ENCODE measurements at places on chromosomes 1 and 21.

DNA sequence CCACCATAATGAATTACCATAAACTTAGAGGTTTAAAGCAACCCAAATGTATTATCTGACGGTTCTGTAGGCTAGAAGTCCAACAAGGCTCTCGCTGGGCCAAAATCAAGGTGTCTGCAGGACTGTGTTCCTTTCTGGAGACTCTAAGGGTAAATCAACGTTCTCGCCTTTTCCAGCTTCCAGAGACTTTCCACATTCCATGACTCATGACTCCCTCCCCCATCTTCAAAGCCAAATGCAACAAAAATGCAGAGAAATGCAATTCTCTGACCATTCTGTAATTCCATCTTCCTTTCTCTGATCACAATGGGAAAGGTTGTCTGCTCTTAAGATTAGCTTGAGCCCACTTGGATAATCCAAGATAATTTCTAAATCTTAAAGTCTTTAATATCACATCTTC lies 287.1 kb downstream of the LTN1 start:
- DNase-seq = no peak

DNA sequence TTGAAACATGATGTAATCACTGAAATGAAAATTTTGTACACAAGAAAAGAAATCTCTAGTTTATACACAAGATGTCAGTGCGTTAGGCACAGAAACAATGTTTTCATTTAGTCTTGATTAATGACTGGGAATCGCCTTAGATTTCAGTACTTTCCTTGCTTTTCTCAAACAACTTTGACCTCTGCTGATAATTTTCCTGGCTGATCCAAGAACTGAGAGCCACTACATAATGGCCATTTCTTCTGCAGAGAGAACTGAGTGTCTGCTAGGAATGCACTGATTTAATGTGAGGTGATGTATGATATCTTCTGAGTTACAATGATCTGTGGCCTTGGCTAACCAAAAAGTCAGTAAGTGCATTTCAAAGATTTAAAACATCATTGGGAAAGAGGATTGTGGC lies 308.1 kb downstream of the CTH start:
- DNase-seq = no peak

GRCh38 chr1:201305815-201306214 lies 22.5 kb downstream of the PKP1 start:
- no peak for DNase-seq

GRCh38 chr1:76957961-76958360 lies 90.7 kb downstream of the ST6GALNAC5 start:
- no peak for DNase-seq

GRCh38 chr21:44466996-44467858 lies 11.9 kb downstream of the LRRC3 start:
- DNase-seq = no peak

GRCh38 chr1:182555493-182555892 lies 33.6 kb downstream of the RNASEL start:
- DNase-seq = no peak

DNA sequence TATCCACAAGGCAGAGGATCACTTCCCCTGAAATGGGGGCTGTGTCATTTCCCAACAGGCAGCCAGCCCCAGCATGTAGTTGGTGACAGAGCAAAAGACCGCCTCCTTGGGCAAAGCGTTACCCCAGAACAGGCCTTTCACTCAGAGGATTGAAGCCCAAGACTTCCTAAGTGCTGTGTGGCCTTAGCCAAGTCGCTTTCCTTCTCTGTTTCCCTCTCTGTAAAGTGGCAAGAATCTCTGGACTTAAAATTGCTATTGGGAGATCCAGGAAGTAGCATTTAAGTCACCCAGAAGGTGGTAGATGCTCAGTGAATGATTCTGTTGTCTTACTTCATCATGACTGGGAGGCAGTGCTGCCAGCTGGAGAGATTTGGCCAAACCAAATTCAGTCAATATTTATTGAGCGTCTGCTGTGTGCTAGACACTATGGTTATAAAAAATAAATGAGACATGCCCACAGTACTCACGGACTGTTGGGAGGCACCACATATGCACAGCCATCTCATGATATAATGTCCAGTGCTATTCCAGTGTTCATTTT lies 35.3 kb downstream of the NIPAL3 start:
- DNase-seq = no peak

- DNase-seq = no peak
These were observed 108.8 kb downstream of the TNFSF18 start for GRCh38 chr1:172941945-172942344.

DNA sequence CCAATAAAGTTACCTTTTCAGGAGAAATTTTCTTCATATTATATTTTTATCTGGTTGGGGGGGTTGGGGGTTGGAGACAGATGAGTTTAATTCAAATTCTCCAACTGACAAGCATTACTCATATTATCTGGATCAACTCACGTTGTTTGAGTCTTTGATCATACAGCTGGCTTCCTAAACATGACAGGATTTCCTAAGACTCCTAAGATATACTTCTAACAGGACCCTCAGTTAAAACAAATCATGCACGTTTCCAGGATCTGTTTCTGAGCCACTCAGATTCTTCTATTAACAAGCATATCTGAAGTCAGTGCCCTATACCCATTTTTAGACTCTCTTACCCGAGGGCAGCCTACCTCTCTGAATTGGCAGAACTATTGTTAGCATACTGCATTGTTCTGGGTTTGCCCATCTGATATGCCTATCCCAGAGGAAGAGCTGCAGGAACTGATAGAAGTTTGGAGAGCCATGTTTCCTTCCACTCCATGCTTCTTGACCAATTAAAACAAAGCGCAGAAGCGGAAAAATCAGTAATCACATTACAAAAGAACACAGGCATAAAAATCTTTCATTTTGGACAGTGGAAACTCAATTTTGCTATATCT lies 653.9 kb downstream of the LTN1 start:
- DNase-seq = no peak

- no peak for DNase-seq
These were observed 25.3 kb downstream of the KCNQ4 start for GRCh38 chr1:40808909-40809308.

- DNase-seq = no peak
These were observed 90.5 kb downstream of the LIPI start for GRCh38 chr21:14120091-14120734.

DNA sequence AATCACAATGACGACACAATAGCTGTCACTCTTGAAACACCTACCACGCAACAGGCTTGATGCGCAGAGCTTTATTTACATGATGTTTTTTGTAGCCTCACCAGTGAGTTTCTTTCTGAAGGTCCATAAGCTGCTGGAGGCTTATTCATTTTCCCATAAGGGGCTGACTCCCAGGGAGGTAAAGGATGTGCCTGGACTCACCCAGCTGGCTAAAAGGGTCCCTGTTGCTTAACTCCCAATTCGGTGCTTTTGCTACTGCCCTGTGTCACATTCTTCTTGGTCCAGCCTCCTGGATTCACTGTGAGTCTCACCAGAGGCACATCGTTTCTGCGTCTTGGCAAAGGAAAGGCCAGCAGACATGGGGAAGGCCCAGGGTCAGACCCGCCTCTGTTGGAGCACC lies 44.6 kb upstream of the OLIG2 start:
- no peak for DNase-seq

DNA sequence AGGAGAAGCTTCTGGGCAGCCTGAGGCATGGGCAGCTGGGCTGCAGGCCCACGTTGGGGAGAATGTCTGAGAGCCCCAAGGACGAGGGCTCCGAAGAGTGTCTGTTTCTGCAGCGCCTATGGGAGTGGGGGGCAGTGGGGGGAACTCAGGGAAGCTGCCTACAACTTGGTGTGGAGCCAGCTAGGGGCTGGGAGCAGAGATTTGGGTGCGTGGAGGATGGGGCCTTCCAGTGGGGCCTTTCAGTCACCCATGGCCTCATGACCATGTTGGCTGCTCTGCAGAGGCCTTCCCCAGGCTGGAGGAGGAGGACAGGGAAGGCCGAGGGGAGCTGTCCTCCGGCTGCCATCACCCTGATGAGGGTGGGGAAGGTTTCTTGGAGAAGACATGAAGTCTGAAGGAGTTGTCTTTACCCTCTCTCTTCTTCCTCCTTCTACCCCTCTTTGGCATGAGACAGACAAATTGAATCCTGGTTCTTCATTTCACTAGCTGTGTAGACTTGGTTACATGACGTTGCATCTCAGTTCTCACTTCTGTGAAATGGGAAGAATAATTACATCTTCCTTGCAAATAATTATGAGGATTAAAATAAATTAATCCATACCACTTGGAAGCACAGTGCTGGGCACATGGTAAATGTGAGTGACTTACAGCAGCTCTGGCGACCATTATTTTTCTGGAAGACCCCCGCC lies 8.3 kb downstream of the PPFIA4 start:
- no peak for DNase-seq

DNA sequence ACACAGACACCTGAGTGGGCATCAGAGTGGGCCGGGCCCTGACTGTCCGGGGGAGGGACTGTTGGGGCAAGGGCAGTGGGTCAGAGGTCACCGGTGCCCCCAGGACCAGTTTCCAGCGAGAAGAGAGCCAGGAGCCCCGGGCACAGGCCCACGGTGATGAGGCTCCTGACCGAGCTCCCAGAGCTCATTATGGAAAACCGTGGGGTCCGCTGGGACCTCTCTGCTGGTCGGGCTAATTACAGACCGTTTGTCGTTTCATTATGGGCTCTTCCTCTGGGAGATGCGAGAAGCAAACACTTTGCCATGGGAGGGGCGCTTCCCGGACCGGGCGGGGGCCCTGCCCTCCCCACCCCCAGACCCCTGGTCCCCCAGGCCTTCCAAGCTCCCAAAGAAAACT lies 12.0 kb upstream of the TTLL10 start:
- no peak for DNase-seq

DNA sequence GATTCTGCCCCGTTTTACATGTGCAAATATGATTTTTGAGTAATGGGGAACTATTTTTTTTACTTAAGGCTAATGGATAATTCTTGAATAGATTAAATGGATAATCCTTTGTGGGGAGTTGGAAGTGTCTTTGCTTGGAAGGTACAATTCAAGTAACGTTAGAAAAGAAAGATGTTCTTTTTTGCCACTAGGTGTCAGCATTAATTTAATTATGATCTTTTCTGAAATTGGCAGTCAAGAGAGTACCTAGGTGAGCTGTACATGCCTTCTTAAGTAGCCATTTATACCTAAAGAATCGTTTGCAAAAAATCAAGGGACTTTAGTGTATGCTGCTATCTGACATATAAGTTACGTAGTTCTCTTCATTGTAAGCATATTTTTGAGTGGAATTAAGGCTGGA lies 2.2 kb downstream of the FBXO28 start:
- no peak for DNase-seq

DNA sequence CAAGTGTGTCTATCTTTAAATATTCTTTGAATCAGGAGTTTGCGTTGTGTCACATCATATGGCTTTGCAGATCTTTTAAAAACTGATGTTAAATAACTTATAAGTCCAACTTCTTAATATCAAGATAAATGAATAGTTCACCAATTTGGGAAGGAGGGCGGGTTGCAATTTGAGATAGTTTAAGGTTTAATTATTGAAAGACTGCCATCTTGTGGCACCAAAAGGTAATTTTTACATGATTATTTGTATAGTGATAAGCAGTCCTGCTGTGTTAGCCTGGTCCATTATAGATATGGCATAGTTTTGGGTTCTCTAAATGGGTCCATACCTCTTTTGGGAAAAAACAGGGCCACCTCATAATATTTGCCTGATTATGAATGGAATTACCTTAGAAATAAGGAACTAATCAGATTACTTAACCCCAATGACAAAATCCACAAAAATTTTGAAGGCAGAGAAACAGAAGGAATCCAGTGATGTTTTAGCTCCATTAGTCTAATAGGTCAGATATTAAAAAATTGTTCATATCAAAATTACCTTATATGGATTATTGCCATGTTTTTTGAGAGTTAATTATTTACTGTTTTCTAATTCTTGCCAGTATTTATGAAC lies 64.3 kb downstream of the PRKAA2 start:
- DNase-seq = no peak

GRCh38 chr1:224124220-224124619 lies 10.3 kb downstream of the FBXO28 start:
- DNase-seq = no peak

- DNase-seq = no peak
These were observed 9.8 kb upstream of the TSPAN2 start for GRCh38 chr1:115098979-115099692.

- DNase-seq = no peak
These were observed 37.8 kb upstream of the CCSAP start for GRCh38 chr1:229380536-229381160.

DNA sequence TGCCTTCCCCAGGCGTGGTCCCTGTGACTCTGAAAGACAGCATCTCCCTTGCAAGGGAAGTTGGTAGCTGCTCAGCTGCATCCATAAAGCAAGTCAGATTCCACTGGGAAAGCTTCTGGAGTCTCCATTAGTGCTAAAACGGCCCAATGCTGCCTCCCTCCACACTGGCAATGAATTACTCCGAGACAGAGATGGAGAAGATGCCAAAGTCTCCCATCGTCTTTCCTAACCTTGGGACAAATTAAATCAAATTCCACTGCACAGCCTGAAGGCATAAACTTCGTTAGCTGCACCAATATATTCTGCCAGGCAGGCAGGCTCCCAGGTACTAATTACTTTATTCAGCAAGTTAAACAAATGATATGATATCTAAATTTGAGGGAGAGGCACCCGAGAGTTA lies 106.3 kb upstream of the GJB5 start:
- DNase-seq = no peak

- no peak for DNase-seq
These were observed 37.0 kb upstream of the MPC2 start for GRCh38 chr1:167973832-167974231.

DNA sequence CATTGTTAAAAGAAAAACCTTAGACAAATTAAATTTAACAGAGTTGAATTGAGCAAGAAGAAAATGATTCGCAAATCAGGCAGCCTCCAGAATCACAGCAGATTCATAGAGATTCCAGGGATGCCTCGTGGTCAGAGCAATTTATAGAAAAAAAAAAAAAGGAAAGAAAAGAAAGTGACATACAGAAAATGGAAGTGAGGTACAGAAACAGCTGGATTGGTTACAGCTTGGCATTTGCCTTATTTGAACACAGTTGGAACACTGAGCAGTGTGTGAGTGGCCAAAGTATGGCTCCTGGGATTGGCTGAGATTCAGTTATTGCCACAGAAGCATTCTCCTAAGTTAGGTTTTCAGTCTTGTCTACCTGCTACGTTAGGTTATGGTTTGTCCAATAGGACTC lies 9.1 kb upstream of the C21orf91 start:
- no peak for DNase-seq

DNA sequence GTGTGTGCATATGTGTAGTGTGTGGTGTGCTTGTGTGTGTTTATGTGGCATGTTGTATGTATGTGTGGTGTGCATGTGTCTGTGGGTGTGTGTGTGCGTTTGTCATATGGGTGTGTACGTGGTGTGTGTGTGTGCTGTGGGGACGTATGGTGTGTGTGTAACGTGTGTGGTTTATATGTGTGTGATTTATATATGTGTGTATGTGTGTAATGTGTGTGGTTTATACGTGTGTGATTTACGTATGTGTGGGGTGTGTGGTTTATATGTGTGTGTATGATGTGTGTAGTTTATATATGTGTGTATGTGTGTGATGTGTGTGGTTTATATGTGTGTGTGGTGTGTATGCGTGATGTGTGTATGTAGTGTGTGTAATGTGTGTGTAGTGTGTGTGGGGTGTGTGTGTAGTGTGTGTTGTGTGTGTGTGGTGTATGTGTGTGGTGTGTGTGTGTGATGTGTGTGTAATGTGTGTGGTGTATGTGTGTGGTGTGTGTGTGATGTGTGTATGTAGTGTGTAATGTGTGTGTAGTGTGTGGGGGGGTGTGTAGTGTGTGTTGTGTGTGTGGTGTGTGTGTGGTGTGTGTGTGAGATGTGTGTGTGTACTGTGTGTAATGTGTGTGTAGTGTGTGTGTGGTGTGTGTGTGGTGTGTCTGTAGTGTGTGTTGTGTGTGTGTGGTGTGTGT lies 32.3 kb upstream of the ADARB1 start:
- DNase-seq = no peak
